Stimulated activated CD4-positive, alpha-beta T cell treated with anti-CD3 and anti-CD28 coated beads, Interleukin-1b, Interleukin-23, amount 100 ng/mL, for 1 hour (primary cell): ENCODE measurements at places on chromosomes 6 and 20.

- DNase-seq = no peak
These were observed 54.1 kb downstream of the BPIFB1 start for GRCh38 chr20:33337119-33337518.

GRCh38 chr6:44078827-44079671 lies 48.2 kb downstream of the MRPL14 start:
- DNase-seq = peak; percentile 50

GRCh38 chr6:155528982-155529453 lies 73.4 kb upstream of the NOX3 start:
- no peak for DNase-seq

DNA sequence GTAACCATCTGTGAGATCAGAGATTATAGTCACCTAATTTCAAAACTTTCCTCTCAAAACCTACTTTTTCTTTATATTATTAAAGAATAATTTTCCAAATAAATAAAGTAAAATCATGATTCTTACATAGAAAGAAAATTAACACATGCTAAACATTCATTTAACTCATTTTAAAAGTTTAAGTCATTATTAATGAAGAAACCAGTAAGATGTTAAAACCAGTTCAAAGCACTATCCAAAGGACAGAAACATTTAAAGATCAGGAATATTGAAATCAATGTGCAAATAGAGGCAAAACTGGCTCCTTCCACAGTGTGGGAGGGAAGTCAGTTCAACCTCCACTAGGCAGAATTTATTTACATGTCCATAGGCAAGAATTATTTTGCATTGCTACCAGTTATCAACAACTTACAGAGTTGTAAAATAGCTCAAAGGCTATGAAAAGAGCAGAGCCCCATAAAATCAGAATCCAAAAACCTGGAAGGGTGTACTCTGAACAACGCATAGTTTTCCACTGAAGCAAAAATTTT lies 146.9 kb downstream of the KHDC1L start:
- DNase-seq = no peak

DNA sequence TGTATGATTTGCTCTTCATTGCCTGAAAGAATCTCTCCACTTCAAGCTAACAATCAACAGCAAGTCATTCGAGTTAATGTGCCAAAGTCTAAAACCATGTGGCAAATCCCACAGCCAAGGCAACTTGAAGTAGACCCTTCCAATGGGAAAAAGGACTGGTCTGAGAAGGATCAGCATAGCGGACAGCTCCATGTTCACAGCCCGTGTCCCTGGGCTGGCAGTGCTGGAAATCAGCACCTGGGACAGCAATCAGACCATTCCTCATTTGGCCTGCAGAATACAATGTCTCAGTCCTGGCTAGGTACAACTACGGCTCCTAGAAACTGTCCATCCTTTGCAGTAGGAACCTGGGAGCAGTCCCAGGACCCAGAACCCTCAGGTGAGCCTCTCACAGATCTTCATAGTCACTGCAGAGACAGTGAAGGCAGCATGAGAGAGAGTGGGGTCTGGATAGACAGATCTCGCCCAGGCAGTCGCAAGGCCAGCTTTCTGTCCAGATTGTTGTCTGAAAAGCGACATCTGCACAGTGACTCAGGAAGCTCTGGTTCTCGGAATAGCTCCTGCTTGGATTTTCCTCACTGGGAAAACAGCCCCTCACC lies 1.1 kb downstream of the GJA10 start:
- no peak for DNase-seq

DNA sequence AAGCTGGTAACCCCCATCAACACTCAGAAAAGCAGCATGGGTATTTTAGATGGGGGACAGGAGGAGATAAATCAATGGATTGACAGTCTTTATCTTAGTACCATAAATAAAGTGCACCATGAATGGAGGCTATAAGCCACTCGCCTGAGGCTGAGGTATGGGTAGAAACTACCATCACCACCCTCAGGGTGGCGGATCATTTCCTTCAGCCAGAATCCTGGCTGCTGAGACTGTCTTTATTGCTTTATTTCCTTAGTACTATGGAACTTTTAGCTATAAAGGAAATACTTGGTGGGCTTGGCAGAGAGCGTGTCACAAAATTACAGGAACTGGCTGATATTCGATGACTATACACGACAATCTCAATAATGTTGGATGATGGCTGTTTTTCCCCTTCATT lies 52.2 kb downstream of the STK38 start:
- no peak for DNase-seq

- DNase-seq = no peak
These were observed 192.6 kb upstream of the CITED2 start for GRCh38 chr6:139567095-139567494.

- no peak for DNase-seq
These were observed 675.9 kb upstream of the CITED2 start for GRCh38 chr6:140050101-140050995.

- no peak for DNase-seq
These were observed 91.0 kb downstream of the TCP11 start for GRCh38 chr6:35049900-35050756.
